ENCODE measurements at places on chromosomes 1 and 21. TPM values are rescaled to one million over a fixed set of nuclear protein-coding genes. Genes with fewer than 3 reads are reported as not detected.

DNA sequence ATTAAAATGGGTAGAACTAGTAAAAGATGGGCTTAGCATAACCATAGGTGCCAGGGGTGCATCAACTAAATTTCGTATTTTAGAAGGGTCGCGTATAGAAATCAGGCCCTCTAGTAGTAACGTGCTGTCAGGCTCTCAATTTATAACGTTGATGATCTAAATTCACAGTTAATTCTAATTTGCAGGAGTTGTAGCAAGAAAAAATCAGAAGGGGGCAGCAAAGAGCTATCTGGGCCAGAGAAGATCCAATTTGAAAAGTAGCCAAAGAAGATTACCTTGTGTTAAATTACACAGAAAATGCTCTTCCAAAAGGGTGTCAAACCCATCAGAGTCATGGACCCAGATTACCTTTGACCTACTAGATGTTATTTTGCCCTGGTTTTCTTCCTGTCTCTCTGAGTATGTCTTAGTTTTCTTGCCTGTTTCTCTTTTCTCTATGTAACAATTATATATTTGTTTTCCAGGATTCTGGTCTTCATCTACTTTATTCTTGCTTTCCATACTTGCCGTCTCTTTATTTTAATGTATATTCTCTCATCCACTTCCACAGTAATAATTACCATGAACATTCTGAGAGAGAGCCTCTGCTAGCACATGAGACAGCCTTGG lies 1030.9 kb downstream of the AMY1C start:
- no peak for DNase-seq
- no peak overlapping the region for H3K4me3 ChIP-seq
- no peaks in the 10 kb centered on the region for H3K36me3 ChIP-seq
- H3K27me3 ChIP-seq = no peaks in the 10 kb centered on the region

DNA sequence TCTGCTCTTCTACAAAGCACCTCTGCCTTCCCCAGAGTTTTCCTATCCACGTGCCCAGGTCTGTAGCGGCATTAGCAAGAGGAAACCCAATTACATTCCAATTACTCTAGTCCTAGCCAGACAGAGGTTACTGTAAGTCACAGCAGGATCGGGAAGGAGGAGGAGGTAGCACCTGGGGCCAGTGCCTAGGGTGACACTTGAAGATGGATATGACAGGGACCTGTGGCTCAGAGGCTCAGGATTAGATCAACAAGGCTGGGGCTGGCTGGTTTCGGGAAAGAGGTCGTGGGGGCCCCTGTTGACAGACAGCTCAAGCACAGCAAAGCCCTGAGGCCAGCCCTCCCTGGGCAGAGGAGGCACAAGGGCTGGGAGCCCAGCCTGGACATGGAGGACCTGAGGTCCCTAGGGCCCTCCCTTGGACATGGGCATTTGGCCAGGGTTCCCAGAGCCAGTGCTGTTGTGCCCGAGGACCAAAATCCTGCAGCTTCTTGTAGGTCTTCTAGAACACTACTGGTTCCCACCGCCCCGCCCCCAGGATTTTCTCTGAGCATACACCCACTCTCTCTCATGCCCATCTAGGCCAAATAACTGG lies 3.0 kb upstream of the HCRTR1 start:
- no peaks in the 10 kb centered on the region for H3K36me3 ChIP-seq
- H3K4me1 ChIP-seq = peaks cover 3% of the 10 kb centered on the region
- no peak overlapping the region for H3K4me3 ChIP-seq
- no peak overlapping the region for H3K27ac ChIP-seq
- no peak for DNase-seq

- H3K36me3 ChIP-seq = no peaks in the 10 kb centered on the region
- H3K4me3 ChIP-seq = no peak overlapping the region
- DNase-seq = no peak
- H3K27ac ChIP-seq = no peak overlapping the region
- peaks cover 2% of the 10 kb centered on the region for H3K27me3 ChIP-seq
These were observed 24.2 kb upstream of the OSBPL9 start for GRCh38 chr1:51592711-51593110.

- peak; percentile 38 for DNase-seq
- H3K27ac ChIP-seq = peak overlapping the region; percentile 85
- H3K4me3 ChIP-seq = no peak overlapping the region
These were observed 46.9 kb downstream of the IER5 start for GRCh38 chr1:181135437-181135731.

GRCh38 chr1:234355782-234356510 lies 17.3 kb upstream of the COA6 start:
- no peak for DNase-seq
- peaks cover 15% of the 10 kb centered on the region for H3K4me1 ChIP-seq
- peak overlapping the region; percentile 80 for H3K27ac ChIP-seq
- peak overlapping the region; percentile 77 for H3K4me3 ChIP-seq

- no peaks in the 10 kb centered on the region for H3K36me3 ChIP-seq
- no peak overlapping the region for H3K27ac ChIP-seq
- DNase-seq = no peak
- no peak overlapping the region for H3K4me3 ChIP-seq
- no peaks in the 10 kb centered on the region for H3K4me1 ChIP-seq
- H3K27me3 ChIP-seq = no peaks in the 10 kb centered on the region
These were observed 738.8 kb downstream of the AMY1C start for GRCh38 chr1:104488296-104489015.

The CDK18 gene
- total RNA-seq = 2.5 TPM

The CAMK1G gene
- 0.94 TPM for total RNA-seq

The OR2T10 gene
- total RNA-seq = not detected
